NCI-H187 (cell line): ENCODE measurements at places on chromosomes 2 and 18.

- no peak for DNase-seq
Measured at GRCh38 chr2:157809212-157809611, 66.9 kb downstream of the ACVR1 start.

- no peak for DNase-seq
Measured at GRCh38 chr2:215361211-215361875, 49.5 kb downstream of the ATIC start.

- no peak for DNase-seq
Measured at GRCh38 chr18:59639821-59640220, 57.4 kb downstream of the CCBE1 start.

- DNase-seq = no peak
Measured at GRCh38 chr2:172927641-172928357, 147.8 kb upstream of the MAP3K20 start.

DNA sequence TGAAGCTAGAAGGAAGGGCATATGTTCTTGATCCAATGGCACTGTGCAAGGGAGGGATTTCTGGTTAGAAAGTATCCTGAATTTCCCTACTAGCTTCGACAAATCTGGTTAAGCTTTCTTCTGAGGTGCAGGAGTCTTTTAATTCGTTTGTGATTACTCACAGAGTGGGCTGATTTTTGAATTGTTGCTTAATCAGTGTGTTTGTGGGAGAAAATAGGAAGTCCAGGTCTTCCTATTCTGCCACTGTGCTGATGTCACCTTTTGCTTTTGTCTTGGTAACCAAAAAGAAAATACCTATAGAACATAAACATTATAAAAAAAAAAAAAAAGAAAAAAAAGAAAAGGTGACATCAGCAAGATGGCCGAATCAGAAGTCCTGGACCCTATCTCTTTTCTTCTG lies 1008.6 kb downstream of the TSN start:
- no peak for DNase-seq

GRCh38 chr2:10965241-10965843 lies 53.6 kb downstream of the KCNF1 start:
- DNase-seq = no peak

GRCh38 chr2:234363011-234363487 lies 133.8 kb downstream of the ARL4C start:
- no peak for DNase-seq

DNA sequence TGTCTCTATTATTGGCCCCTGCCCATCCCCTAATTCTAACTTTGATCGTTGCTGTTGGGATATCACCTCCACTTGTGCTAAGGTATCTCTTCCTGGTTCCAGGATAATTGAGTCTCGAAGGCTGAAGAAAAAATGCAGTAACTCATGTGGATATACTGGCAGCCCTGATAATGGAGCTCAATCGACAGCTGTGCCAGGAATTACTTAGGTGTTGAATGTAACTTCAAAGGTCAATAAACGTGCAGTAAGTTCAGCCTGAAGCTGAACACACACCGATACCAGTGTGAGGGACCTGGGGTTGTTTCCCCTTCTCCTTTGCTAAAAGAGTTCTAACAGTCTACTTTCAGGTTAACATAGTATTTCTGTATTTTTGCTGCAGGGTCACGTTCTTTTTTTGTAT lies 11.9 kb upstream of the REG3G start:
- no peak for DNase-seq

DNA sequence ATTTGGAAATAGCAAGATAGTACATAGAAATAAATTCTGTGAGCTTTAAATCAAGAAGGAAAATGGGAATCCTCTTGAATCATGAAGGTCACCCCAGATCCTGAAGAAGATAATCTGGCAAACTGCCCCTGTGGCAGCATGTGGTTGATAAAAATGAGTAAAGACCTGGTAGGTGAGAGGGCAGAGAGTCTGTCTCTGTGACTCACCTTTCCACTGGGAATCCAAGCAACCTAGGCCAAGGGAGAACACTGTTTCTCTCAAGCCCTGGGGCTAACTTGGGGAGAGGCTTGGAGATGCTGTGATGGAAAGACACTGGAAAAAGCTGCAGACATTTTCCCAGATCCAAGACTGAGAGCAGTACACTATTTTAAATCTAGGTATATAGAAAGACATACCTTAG lies 185.8 kb upstream of the CNTNAP5 start:
- no peak for DNase-seq

- no peak for DNase-seq
Measured at GRCh38 chr2:133732982-133733900, 165.0 kb upstream of the NCKAP5 start.
